ENCODE measurements at places on chromosomes 2 and 18. TPM values are rescaled to one million over a fixed set of nuclear protein-coding genes. Genes with fewer than 3 reads are reported as not detected.

PLGLB2 gene
- total RNA-seq = 254 TPM

LAMA3 gene
- 1.5 TPM for total RNA-seq

PSMA8 gene
- not detected for total RNA-seq

DYSF gene
- total RNA-seq = 30.0 TPM

ABCG8 gene
- 121 TPM for total RNA-seq

GRHL1 gene
- total RNA-seq = 4.7 TPM

PAX8 gene
- total RNA-seq = 0.65 TPM

TRABD2A gene
- 0.68 TPM for total RNA-seq

PCARE gene
- not detected for total RNA-seq

CPS1 gene
- total RNA-seq = 1,770 TPM

MC2R gene
- not detected for total RNA-seq

CFC1 gene
- total RNA-seq = not detected

STARD6 gene
- not detected for total RNA-seq

FLACC1 gene
- 0.55 TPM for total RNA-seq

EVA1A gene
- total RNA-seq = 84.3 TPM

OSR1 gene
- 0.18 TPM for total RNA-seq

- no peak for DNase-seq
Observed at GRCh38 chr2:100655936-100656534, 93.2 kb downstream of the PDCL3 start.

- DNase-seq = no peak
Observed at GRCh38 chr2:204005940-204006721, 69.6 kb downstream of the ICOS start.

- no peak for DNase-seq
Observed at GRCh38 chr2:233204286-233204936, 47.1 kb upstream of the ATG16L1 start.

- no peak for DNase-seq
Observed at GRCh38 chr2:75063906-75064305, 105.5 kb downstream of the POLE4 start.

DNA sequence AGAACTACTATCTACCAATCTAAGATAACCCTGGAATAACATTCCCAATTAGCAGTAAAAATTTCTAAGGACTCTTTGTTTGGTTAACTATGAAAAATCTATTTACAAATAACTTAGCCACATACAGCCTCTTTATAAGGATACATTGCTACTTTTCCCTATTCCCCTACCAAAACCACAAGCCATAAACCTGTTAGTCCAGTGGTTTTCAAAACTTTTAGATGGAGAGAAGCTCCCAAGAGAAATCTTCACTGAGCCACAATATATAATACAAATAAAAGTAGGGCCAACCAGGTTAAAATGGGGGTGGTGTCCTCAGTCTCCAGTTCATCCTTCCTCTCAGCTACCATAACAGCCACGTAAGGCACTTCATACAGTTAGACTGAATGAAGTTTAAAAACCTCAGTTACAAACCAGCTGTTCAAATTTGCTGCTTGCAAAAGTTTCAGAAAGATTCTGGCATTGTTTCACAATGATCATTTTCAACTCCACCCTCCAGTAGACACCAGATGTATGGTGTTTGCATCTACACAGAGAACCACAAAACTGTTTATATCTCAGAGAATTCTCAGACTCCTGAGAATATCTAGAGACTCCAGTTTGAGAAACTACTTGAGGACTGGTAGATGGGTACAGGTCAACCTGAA lies 26.0 kb downstream of the SOS1 start:
- no peak for DNase-seq

- DNase-seq = no peak
Observed at GRCh38 chr2:195820373-195820772, 163.3 kb downstream of the SLC39A10 start.

GRCh38 chr2:229800997-229801754 lies 86.8 kb upstream of the DNER start:
- DNase-seq = peak; percentile 78

DNA sequence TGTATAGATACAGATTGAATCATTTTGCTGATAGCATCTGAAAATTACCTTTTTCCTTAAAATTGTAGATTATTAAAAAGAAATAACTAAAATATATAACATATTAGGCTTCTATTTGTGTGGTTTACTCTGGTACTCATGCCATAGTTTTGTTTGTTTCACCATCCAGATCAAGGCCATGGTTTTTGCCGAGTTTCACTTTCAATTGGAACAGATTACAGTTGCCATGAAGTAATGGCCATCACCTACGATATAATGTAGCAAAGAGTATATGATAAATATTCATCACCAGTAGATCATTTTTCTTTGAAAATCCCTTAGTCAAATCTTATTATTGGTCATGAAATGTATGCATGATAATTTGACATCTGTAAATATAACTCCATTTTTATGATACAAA lies 11.9 kb upstream of the DNAH7 start:
- DNase-seq = no peak

GRCh38 chr2:109247340-109247739 lies 118.3 kb downstream of the SH3RF3 start:
- DNase-seq = no peak

- no peak for DNase-seq
Observed at GRCh38 chr2:129469871-129470270, 509.6 kb upstream of the RAB6C start.

GRCh38 chr2:151264157-151264825 lies 2.6 kb upstream of the RBM43 start:
- DNase-seq = peak; percentile 82

DNA sequence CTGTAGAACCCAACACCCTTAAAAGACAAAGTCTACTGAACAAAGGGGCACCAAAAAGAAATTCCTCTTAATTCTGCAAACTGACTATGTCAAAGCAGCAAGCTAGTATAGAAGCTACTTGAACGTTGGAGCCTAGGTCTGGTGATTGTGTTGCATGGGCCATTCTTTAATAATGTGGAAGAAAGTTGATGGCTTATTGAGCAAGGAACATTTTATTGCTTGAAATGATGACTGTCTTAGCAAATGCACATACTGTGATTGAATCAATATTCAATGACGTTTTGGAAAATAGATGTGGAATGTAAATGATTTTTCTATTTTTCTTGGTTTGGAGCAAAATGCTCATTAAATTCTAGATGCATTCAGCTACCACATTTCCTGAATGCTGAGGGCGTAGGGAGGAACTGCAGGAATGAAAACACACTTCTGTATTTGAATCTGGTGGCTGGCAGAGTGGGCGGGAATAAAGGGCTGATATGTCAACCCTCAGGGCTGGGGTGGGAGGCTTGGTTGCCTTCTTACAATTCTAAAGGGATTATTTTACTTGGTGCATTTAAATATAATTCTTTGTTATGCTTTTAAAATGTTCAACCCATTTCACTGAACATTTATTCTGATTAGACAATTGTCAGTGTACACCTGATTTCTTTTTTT lies 26.5 kb downstream of the MYO3B start:
- DNase-seq = no peak

- no peak for DNase-seq
Observed at GRCh38 chr18:74284980-74285355, 6.8 kb downstream of the CYB5A start.

DNA sequence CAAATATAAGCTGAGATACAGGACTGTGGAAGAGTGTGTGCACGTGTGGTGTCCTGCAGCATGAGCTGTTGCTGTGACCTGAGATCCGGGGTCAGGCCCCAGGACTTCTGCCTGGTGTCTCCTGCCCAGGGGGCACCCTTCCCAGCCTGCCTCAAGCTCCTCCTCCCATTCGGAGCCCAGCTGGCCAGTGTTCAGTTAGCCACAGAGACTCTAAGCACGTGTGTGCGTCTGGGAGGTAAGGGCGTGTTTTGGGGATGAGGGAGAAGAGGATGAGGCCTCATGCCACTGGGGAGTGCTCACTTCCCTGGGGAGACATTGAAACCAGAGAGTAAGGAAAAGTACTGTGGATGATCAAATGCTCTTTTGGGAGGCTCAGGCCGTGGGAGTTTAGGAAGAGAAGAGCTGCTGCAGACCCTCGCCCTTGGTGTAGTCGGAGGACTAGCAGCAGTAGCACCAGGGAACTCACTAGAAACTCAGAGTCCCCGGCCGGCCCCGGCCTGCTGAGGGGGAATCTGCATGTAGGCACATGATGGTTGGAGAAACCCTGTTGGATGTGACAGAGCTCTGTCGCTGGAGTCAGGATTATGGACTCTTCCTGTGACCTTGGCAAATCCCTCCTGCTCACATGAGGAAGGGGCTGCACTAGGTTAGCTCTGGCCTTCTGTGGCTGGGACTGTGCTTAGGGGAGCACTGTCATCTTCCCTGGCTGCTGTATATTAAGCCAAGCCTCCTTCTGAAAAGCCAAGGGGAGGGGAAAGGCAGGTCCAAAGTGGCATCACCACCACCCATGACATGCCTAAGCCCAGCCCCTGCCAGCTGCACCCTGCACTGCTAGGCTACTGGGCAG lies 231.1 kb downstream of the DYSF start:
- DNase-seq = no peak

DNA sequence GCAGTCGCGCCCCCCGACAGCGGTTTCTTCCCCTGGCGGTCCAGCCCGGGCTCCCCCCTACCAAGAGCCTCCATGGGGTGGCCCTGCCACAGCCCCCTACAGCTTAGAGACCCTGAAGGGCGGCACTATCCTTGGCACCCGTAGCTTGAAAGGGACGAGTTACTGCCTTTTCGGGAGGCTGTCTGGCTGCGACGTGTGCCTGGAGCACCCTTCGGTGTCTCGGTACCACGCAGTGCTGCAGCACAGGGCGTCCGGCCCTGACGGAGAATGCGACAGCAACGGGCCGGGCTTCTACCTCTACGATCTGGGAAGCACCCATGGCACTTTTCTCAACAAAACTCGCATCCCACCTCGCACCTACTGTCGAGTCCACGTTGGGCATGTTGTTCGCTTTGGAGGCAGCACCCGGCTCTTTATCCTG lies 475 bp downstream of the SLC4A1AP start:
- no peak for DNase-seq

GRCh38 chr18:22528291-22528690 lies 110.6 kb upstream of the CTAGE1 start:
- no peak for DNase-seq

DNA sequence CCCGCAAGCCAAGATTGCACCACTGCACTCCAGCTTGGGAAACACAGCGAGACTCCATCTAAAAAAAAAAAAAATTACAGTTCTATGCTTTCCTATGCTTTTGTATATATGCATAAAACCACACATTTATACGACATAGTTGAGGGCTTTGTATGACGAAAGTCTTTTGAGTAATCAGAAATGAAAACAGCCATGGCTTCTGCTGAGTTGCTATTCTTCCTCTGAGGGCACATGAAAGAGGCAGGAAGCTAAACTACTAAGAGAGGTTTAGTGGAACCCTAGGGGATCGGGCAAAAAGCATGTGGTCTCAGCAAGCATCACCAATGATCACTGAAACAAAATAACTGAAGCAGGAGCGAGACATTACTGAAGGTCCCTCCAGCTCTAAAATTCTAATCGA lies 99.6 kb downstream of the ZAP70 start:
- DNase-seq = no peak

DNA sequence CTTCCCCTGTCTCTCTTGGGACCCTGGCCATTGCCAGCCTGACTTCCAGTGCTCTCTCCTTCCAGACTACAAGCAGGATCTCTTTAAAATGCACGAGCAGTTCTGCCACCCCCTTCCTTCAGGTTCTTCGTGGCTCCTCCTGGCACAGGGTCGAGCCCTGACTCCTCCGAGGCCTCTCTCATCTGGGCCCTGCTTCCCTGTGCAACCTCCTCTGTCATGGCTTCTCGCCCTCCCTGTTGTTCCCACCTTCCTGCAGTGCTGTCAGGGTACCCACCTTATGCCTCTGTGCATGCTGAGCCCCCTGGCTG lies 56.7 kb upstream of the RPL31 start:
- DNase-seq = no peak

DNA sequence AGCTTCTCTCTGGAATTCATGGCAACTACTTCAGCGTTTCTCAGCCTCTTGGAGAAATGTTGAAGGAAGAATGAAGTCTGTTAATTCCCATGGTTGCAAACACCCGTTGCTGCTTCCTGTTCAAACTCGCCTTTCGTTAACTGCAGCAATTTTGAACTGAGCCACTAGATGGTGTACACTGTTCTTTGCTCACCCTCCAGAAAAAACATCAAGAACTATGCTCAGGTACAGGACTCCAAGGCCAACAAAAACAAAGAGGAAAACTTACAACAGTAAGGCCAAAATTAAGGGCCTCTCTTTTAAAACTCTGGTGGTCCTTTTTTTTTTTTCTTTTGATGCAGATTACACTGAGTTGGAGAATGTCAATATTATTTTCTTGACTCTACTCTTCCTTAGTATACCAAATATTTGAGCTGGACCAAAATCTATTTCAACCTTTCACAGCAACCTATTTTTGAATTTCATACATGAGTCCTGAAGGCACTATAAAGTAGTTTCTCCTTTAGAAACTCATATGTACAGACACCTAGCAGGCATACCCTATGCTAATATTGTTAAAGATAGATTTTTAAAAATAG lies 58.2 kb downstream of the KLHL14 start:
- no peak for DNase-seq

DNA sequence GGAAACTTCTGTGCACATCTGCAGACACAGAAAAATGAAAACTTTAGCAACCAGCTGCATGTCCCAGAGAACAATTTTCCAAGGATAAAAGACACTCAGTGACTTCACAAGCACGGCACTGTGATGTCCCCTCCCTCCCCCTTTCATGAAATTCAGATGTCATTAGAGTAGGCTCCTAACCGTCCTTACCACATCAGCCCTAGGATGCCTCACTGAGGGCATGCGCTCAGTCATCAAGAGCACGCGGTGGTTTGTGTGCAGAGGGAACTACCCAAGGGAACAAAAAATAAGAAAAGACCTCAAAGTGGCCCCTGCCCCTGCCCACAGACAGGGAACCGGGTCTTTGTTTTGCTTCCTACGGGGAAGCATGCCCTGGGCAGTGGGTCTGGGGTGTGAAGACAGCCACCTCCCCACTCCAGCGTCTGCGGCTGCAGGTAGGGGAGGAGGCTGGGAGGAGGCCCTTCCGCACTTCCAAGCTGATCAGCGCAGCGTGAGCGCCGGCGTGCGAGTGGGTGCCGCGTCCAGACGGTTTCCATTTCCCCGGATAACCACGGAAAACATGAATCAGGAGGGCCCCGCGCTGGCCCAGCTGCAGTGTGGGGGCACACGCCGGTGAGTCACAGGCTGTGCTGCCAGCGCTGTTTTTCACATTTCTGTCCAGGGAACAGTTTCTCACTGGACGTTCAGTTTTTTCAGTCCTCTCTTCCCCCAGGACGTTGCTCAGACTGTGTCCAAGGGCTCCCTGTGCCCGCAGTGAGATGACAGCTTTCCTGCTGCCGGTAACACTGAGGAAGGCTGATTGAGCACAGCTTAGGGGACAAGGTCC lies 70.6 kb downstream of the COPS8 start:
- DNase-seq = no peak

All from left lobe of liver (tissue), 2 donors.